Lung microvascular endothelial cell (primary cell): ENCODE measurements at places on chromosomes 6 and 20.

DNA sequence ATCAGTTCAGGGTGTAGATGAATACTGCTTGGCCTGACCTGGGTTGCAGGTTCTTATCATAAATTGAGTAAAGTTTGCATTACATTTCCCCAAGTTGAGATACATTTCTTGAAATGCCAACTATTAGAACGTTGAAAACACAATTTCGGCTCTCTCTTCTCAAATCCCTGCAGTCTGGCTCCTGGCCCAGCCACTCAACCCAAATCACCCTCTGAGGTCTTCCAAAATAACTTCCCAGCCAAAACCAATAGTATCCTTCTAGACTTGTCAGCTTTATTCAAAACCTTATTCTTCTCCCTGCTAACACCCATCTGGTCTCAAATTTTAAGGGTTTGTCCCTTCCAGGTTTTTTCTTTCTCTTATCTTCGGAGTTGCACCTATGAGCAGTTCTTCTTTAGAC, 263.6 kb downstream of the EYA4 start:
- DNase-seq, result no peak

- DNase-seq, result no peak
Observed at GRCh38 chr6:26197636-26197932, 110.4 kb downstream of the HFE start.

DNA sequence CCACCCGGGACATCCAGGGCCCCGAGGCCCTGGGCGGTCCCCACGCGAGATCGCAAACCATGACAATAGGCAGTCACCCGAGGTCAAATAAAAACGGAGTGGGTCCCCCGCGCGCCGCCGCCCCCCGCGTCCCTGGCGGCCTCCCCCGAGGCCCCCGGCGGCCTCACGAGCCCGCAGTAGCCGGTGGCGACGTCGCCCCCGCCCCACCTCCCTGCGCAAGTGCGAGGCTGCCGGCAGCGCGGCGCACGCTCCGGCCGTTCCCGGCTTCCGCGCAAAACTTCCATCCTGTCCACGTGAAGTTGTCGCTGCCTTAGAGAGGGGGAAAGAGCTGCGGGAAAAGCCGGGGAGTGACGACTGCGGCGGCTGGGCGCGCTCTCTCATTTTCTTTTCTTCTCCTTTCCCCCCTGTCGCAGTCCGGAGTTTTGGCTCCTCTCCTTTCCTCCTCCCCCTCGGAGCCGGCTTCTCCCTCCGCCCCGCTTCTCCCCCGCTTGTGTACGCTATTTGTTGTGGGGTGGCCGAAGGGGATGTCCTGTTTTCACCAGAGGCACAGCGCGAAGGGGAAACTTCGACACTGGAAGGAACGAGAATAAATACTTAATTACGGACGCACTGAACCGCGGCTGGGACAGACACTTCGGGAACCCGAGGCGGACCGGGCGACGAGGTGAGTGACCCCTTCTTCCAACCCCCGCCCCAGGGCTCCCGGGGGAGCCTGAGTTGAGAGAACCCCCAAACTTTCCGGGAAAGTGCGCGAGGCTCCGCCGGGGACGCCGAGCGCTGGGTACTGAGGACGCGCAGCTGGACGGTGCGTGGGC, at the start of gene EYA4:
Gene EYA4 (plus strand): TSS at position 272 of the 815 bp plus-strand sequence. CDS start 33,424 bp downstream, outside the sequence.
- peak; percentile 11 for DNase-seq

DNA sequence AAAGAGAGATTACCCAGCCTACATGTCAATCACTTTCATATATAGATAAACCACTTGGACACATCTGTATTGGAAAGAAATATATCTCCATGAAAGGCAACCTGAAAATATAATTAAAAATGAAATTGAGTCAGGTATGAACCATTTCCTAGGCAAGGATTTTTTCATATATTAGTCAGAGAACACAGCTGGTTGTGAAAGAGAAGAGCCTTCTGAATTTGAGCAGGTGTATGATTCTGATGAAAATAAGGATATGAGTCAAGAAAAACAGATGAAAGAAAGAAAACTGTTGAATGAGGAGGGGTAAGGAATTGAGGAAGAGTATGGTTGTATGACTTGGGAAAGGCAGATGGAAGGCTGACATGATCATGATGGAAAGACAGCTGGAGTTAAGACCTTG, 441.1 kb downstream of the HAO1 start:
- no peak for DNase-seq

GRCh38 chr6:3457710-3458602, 1.1 kb upstream of the SLC22A23 start:
- peak; percentile 22 for DNase-seq
